ENCODE measurements at places on chromosomes 11 and 22. TPM values are rescaled to one million over a fixed set of nuclear protein-coding genes. Genes with fewer than 3 reads are reported as not detected.

The FAM83F gene
- 0.36 TPM for total RNA-seq

The ELF5 gene
- total RNA-seq: not detected

The UBQLN3 gene
- 0.45 TPM for total RNA-seq

The DEPDC5 gene
- total RNA-seq: 27.8 TPM

The MRGPRE gene
- 0.27 TPM for total RNA-seq

The KDM2A gene
- 63.9 TPM for total RNA-seq

The XKR3 gene
- total RNA-seq: not detected

DNA sequence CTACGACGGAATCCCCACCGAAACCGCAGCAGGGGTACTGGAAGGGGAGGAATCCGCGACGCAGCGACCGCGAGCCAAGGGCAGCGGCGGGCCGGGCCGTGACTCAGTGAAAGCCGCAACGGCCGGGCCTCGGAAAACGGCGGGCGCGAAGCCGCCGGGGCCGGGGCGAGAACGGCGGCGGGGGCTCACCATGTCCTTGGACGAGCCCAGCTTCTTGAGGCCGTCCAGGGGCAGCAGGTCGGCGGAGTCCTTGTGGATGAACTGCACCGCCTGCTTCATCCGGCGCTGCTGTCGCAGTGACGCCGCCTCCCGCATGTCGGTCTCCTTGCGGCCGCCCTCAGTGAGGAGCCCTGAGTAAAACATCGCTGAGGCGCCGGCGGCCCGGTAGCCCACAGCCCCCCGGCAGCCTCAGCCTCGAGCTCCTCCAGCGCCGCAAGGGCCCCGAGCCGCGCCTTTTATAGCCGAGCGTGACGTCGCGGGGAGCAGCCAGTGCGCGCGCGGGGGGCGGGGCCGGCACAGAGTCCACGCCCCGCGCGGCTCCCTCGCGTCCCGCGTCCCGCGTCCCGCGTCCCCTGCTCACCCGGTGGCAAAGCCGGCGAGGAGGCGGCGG, at the start of gene NRIP3:
NRIP3 (minus strand) TSS at position 429 of the 610 bp plus-strand sequence; CDS start at position 363, 66 bp downstream.
- peak; percentile 92 for DNase-seq

DNA sequence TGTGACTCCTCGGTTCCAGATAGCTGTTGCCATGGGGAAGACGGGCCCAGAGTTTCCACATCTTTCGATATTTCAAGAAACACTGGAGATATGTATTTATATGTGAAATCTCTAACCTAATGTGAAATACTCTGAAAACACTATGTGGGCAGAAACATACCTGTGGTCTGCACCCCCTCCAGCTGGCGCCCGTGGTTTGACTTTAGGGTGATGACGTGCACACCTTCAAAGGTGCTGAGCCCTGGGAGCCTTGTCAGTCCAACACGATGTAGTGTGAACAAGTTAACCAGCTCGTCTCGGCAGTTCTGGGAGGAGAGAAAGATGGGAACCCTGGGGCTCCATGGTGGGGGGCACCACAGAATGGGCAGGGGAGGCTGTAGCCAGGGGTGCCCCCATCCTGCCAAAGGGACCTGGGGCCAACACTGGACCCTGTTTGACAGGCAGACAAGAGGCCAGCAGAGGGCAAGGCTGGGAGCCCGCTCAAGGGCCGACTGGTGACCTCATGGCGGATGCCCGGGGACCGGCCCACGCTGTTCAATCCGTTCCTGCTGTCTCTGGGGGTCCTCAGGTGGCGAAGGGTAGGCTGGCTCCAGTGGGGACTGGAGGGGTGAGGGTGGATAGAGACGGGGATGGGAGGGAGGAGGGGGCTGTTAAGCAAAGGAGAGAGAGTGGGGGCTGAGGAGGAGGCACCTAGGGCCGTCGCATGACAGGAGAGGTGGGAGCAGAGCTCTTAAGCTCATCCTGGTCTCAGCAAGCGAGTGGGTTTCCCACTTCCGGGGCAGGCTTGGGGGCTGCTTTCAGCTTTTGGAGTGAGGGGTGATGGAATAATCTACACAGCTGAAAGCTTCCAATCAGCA, 43.8 kb downstream of the TRIOBP start:
- no peak for DNase-seq

DNA sequence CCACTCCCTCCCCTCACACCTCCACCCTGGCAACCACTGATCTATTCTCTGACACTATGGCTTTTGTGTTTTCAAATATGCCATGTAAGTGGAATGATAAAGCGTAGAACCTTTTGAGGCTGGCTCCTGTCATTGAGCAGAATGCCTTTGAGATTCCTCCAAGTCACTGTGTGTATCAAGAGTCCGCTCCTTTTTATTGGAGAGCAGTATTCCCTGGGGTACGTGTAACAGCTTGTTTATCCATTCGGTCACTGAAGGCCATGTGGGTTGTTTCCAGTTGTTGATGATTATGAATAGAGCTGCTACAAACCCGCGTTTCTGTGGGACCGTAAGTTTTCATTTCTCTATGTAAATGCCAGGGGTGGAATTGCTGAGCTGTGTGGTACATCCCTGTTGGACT, 10.3 kb downstream of the TP53I11 start:
- DNase-seq: no peak

GRCh38 chr11:70951139-70951804, 301.1 kb downstream of the SHANK2 start:
- DNase-seq: no peak

DNA sequence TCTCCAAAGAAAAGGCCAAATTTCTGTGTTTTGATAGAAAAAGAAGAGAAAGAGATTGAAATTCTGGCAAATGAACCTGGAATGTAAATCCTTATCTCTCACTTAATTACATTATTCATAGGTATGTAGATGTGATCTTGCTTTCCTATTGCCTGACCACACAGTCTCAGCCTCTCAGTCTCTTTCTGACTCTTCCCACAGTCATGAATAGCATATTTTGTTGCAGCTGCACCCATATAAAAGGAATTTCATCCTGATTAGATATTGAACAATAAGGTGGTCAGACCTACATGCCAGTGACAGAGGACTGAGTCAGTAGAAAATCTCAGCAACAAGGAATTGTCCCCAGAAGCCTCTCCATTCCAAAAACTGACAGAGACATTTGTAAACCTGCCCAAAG, 62.9 kb upstream of the LRRC4C start:
- DNase-seq: no peak

- no peak for DNase-seq
These were observed 63.9 kb downstream of the PKNOX2 start for GRCh38 chr11:125228445-125228844.

- no peak for DNase-seq
These were observed 765.1 kb downstream of the KCNA4 start for GRCh38 chr11:29251738-29252137.

DNA sequence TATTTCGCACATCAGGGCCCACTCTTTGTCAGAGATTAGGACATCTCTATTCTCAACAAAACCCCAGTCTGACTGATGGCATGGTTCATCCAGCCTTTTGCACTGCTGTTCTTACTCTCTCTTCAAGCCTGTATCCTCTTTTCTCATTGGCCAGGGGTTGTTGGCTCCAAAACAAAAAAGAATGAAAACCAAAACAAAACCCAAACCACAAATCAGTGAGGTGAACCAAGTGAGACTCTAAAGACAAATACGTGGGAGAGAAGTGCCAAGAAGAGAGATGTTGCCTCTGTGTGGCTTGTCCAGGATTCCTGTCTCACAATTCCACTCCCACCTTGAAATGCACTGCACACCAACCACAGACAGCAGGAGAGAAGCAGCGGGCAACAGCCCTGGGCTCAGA, 278.9 kb upstream of the NARS2 start:
- DNase-seq: no peak

GRCh38 chr22:27437570-27437969, 364.0 kb downstream of the MN1 start:
- no peak for DNase-seq

GRCh38 chr11:114291842-114292680, 4.1 kb upstream of the NNMT start:
- no peak for DNase-seq

- no peak for DNase-seq
These were observed 194.3 kb upstream of the BDNF start for GRCh38 chr11:27894552-27894951.

DNA sequence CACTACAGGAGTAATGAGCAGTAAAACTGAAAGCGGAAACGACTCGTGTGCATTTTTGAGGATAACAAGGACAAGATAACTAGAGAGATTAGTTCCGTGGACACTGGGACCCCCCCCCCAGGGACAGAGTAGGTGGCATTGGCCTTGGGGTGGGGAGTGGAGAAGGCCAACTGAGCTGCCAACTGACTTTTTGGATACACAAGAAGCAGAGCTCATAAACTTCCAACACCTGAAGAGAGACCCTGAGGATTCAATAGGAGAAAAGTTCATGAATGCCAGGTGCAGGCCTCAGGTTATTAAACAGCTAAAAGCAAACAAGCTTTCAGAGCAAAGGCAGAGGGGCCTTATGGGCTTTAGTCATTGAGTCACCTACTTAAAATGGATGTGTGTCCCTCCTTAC, 17.6 kb upstream of the PRSS23 start:
- DNase-seq: no peak

DNA sequence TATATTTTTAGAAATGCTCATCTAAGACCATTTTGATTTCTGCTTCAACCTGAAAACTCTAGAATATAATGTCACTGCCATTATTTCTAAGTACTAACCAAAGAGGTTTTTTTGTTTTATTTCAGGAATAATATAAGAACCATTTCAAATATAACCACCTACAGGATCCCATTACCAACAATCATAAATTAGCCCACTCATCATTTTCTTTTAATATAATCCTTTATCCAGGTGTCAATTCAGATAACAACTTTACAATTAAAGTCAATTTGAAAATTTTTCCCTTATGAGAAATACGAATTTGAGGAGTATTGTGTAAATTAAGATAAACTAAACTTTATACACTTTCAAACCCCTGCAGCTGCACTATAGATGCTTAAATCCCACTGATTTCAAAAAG, 1043.0 kb upstream of the CNTN5 start:
- no peak for DNase-seq
